ENCODE measurements at places on chromosomes 2 and 18.
A peak's percentile ranks its signal among the peaks of the same experiment; 100 is the strongest.

- no peak for DNase-seq
These were observed 34.2 kb downstream of the TMEM17 start for GRCh38 chr2:62471816-62472215.

GRCh38 chr2:200845194-200845593, 19.3 kb downstream of the CLK1 start:
- no peak for DNase-seq

DNA sequence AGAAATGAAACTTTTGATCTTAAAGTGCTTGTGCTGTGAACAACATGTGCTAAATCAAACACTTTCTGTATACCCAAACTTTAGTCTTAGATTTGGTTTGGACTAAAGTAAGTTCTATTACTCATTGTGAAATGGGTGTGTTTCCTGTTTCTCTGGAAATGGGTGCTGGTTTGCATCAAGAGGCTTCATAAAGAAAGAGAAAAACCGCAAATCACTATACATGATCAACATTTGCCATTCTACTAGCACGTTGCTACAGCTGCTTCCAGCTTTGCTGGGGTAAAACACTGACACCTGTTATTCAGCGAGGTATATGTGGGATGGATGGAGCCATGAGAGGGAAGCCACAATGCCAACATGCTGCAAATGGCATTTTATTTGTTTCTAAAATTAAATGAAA, 547.0 kb upstream of the ACVR2A start:
- peak; percentile 58 for DNase-seq

DNA sequence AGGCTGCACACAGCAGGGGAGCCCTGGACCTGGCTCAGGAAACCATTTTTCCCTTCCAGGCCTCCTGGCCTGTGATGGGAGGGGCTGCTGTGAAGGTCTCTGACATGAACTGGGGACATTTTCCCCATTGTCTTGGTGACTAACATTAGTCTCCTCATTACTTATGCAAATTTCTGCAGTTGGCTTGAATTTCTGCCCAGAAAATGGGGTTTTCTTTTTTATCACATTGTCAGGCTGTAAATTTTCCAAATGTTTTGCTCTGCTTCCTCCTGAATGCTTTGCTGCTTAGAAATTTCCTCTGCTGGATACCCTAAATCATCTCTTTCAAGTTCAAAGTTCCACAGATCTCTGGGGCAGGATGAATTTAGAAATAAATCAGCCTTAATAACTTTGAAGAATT, 78.2 kb downstream of the EHBP1 start:
- DNase-seq: no peak

GRCh38 chr2:8661736-8662135, 20.1 kb upstream of the ID2 start:
- no peak for DNase-seq

GRCh38 chr18:446941-447560, 53.5 kb downstream of the COLEC12 start:
- no peak for DNase-seq

DNA sequence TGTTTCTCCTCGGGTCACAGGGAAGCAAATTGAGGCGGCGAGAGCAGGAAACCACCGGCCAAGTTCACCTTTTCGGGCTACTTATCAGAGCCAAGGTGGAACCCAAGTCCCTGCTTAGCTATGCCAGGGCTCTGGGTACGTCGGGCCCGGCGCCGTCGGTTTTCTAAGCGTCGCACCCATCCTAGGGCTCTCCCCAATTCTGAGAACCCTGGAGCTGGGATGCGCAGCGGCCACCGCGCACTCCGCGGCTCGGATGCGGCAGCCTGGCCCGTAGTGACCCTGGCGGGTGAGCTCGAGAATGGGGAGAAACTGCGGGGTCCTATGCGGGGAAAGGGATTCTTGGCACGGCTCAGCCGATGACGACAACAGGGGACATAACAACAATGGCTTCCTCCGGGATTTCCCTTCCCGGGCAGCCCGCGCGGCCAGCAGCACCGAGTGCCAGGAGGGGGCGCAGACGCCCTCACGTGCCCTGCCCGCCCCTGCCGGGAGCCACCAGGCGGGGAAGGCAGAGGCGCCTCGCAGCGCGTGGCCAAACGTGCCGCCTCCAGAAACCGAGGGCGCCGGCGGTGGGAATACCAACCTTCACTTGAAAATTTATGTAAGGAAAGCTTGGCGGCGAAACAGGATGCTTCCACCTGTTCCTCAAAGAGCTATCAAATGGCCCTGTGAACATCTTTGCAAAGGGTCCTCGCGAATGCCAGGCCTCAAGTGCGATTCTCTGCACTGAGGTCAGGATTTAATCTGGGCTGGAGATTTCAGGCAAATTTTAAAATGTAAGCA, 2.1 kb upstream of the SLC30A3 start:
- peak; percentile 64 for DNase-seq

- no peak for DNase-seq
These were observed 64.8 kb downstream of the TNFRSF11A start for GRCh38 chr18:62389761-62390481.

GRCh38 chr2:37526323-37526722, 145.1 kb downstream of the CDC42EP3 start:
- DNase-seq: no peak

Measured in activated naive CD4-positive, alpha-beta T cell treated with anti-CD3 and anti-CD28 coated beads, Interleukin-2, amount 10 ng/mL, durations not matched to agents 7 days and 5 days (primary cell).